ENCODE measurements at places on chromosomes 7 and 10.

GRCh38 chr7:111954474-111955381 lies 251.5 kb downstream of the DOCK4 start:
- no peak for DNase-seq

DNA sequence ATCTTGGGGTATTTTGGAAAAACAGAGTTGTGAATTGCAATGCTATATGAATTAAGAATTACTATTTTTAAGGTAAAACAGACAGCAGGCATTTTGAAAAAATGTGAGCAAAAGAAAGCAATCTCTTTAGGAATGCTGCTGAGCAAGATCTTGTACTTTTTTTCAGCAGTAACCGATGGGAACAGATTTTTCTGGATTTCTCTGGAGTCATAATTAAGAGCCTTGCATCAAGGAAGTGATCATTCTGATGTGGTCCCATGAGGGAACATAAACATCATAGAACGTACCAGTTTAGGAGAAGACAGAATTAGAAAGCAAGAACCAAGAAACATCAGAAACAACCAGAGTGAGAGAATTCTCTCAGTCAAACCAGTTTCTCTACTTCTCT lies 157.0 kb upstream of the AGR3 start:
- no peak for DNase-seq

GRCh38 chr10:119219871-119220270 lies 12.5 kb downstream of the GRK5 start:
- DNase-seq: no peak

DNA sequence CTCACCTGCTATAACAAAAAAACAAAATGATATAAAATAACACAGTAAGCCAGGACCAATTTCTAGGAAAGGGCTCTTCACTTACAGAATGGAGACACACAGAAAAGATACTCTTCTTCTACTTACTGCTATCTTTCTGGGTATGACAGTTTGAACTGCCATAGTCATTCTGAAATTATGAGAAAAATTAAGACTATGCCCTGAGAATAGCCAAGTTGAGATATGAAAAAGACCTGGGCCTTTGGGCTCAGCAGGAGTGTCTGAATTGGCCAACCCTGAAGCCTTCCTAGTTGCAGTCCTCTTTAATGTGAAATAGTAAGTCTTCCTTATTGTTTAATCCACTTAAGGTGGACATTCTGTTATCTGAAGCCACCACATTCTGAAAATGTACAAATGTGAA lies 519.5 kb downstream of the GRID1 start:
- DNase-seq: no peak

GRCh38 chr10:63219749-63220148 lies 86.6 kb downstream of the NRBF2 start:
- DNase-seq: no peak

- no peak for DNase-seq
Measured at GRCh38 chr10:2980116-2980515, 87.2 kb upstream of the PFKP start.

DNA sequence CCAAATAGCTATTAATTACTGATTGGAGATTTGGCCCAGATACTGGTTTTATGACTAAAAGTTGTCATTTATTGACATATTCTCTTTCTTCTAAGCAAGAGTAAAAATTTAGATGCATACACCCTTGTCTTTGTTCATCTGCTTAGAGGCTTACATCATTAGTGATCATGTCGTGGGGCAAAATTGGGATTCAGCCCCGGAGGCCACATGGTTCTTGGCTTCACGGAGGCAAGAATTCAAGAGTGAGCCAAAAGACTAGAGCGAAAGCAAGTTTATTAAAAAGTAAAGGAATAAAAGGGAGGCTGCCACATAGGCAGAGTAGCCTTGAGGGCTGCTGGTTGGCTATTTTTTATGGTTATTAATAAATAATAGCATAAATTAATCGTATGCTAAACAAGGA lies 41.1 kb downstream of the MINPP1 start:
- DNase-seq: no peak

DNA sequence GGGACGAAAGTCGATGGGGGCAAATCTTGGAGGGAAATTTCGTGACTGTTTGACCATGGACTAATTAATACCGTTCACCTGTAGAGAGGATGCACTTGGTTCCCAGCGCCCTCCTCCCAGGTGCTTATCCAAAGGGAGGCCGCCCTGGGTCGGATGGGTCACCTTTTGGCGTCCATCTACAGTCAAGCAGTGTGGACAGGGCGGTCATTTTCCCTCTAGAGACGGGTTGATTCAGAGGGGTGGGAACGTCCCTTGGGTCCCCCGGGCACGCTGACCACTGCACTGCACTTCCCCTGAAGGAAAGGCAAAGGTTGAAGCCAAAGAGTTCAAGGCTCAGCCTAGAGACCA lies 2.0 kb downstream of the PRR15 start:
- no peak for DNase-seq

DNA sequence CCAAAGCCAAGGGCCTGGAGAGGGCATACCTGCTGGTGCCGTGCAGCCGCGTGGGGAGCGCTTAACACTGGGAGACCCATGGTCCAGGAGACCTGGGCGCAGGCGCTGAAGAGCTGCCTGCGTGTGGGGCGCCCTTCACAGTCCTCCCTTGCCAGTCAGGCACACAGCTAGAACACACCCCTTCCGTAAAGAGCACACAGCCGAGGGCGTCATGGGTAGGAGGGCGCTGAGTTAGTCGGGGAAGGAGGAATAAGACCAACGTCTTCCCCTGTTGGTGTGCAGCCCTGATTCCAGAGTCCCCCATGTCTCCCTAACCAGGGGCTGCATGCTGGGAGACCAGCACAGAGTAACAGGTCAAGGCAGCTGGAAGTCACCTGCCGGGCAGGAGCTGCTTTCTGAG lies 273.9 kb downstream of the USP6NL start:
- no peak for DNase-seq

DNA sequence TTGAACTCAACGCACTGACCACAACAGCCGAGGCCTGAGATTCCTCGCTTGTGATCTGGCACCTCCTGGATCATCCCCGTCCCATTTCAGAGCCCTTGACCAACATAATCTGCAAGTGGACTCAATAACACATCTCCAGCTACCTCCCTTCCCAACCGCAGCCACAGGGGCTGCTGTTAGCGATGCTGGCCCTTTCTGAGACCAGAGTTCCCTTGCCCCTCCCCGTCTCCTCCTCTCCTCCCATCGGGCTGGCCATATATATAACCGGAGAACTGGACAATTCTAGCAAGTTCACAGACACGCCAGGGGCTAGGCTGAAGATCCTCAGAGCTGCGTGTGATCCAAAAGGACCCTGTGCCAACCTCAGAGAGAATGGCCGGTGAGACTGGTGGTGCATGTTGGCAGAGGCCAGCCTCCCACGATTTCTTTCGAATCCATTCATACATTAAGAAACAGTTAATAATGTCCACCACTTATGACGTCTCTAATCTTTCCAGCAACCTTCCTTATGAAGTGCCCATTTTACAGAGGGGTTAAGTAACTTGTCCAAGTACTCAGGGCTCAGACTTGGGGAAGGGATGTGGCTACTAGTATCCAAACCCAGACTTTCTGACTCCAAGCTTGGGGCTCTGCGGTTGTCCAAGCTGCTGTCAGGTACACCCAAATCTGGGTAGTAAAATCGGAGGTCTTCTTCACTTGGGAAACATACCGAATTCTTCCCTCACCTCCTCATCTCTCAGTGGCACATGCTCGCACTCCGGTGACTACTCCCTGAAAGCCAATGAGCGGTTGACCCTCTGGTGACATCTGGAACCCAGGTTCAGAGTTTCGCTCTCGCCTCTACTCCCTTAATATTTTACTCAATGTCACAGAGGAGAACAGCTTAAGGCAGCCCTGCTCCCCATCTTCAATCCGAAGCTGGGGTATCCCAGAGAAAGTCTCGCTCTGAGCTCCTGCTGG lies 11.2 kb upstream of the FEZF1 start:
- DNase-seq: no peak

- no peak for DNase-seq
Measured at GRCh38 chr7:31091924-31092434, 39.9 kb downstream of the ADCYAP1R1 start.

GRCh38 chr7:66039094-66039670 lies 36.4 kb upstream of the ASL start:
- no peak for DNase-seq

- no peak for DNase-seq
Measured at GRCh38 chr10:47357131-47357582, 9.0 kb downstream of the RBP3 start.

DNA sequence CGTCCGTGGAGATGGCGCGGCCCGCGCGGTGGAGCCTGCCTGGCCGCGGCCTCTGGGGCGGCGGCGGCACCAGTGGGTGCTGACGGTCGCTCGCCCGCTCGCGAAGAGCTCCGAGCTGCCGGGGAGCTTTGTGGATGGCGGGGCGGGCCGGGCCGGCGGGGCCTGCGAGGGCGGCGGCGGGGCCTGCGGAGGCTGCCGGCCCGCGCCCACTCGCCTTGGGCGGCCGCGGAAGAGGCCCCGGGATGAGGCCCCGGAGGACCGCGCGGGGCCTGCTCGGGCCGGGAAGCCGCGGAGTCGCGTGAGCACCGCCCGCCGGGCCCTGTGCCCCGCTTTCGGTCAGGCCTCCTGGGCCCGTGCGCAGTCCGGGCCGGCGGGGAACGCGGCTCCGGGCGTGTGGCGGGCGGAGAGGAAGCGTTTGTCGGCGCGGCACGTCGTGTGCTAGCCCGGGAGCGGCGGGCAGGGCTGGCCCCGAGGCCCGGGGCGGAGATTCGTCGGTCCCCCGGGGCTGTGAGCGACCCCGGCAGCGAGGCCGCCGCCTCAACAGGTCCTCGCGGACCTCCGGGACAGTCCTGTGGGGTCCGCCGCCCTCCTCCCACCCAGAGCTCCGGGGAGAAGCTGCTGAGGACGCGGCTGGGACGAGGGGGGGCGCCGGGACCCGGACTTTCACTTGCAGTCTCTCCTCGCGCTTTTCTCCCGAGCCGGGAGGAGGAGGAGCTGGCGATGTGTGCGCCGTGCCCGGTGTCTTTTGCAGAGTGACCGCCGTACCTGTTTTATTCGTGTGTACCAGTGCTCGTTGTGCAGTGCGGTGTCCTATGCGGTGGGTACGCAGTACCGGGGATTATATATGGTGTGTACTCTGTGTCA lies 578 bp downstream of the ZMYND11 start:
- DNase-seq: no peak

GRCh38 chr7:28847176-28847575 lies 111.0 kb downstream of the TRIL start:
- no peak for DNase-seq

- peak; percentile 3 for DNase-seq
Measured at GRCh38 chr7:141737118-141737835, 881 bp upstream of the SSBP1 start.

GRCh38 chr7:131166066-131166465 lies 161.6 kb upstream of the MKLN1 start:
- DNase-seq: no peak

DNA sequence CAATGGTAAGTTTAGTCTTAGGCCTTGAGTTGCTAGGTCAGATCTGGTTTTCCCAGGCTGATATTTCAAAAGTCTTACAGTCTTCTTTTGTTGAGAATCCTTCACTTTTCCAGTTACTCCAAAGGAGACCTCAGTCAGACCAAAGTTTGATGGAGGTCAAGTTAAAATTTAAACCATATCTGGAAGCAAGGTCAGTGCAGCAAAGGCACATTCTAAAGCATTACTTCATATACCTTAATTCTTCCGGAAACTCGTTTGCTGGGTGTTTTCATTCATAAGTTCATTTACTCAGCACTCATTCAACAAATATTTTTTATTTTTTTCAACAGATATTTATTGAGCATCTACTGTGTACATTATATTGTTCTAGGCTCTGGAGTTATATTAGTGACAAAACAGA lies 403.0 kb upstream of the LRGUK start:
- no peak for DNase-seq

GRCh38 chr10:50648089-50648934 lies 24.6 kb upstream of the SGMS1 start:
- DNase-seq: no peak

DNA sequence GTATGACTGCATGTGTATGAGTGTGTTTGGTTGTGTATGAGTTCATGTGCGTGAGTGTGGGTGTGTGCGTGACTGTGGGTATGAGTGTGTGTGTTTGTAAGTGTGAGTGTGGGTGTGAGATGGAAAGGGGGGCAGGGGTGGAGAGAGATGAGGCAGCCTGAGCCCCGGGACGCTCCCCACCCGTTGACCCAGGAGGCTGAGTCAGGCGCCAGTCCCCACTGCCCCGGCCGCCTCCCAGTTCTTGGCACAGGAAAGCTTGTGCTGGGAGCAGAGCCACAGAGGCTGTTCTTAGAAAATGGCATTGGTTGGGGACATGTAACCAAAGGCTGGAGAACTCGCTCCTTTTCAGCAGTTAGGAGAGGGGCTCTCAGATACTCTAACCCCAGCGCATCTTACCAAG lies 27.8 kb upstream of the NUB1 start:
- no peak for DNase-seq

DNA sequence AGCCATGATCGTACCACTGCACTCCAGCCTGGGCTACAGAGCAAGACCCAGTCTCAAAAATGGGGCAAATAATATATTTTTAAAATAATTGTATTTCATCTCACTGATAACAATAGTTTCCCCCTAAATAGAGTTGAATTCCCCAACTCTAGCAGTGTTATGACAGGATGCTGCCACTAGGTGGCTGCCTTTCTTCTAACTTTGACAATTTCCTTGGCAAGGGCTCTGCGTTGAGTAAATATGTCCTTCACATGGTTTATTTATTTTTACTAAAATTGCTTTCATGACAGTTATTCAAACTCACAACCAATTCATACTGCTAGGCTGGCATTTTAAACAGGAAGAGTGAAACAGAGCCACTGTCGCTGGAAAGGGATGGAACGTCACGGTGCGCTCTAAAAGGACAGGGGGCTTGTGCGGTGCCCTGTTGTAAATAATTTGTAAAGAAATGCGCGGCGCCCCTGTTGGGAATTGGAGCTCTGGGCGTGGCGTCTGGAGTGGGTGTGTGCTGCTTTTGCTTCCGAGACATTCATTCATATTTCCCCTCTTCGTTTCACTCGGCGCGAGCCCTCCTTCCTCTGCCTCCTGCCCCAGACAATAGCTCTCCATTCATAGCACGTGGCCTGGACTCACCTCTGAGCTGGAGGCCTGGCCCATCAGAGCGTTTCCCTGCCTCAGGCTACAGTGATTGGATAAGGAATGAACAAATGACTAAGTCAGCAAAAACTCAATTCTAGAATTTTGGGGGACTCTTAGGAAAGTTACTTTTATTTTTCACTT lies 20.5 kb upstream of the PITRM1 start:
- peak; percentile 31 for DNase-seq

DNA sequence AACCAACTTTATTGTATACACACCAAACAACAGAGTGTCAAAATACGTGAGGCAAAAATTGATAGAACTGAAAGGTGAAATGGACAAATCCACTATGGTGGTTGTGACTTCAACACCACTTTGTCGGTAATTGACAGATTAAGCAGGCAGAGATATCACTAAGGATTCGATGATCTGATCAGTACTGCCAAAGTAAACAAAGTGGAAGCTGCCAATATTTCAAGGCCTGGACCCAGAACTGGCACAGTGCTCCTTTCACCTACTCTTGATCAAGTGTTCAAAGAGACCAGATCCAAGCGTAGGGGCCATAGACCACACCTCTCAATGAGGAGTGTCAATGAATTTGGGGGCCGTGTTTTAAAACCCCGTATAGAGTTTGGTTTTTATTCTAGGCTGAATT lies 167.0 kb downstream of the CDK14 start:
- no peak for DNase-seq

- DNase-seq: no peak
Measured at GRCh38 chr10:109237682-109238081, 685.6 kb downstream of the XPNPEP1 start.
